ENCODE measurements at places on chromosomes 5 and 9.

DNA sequence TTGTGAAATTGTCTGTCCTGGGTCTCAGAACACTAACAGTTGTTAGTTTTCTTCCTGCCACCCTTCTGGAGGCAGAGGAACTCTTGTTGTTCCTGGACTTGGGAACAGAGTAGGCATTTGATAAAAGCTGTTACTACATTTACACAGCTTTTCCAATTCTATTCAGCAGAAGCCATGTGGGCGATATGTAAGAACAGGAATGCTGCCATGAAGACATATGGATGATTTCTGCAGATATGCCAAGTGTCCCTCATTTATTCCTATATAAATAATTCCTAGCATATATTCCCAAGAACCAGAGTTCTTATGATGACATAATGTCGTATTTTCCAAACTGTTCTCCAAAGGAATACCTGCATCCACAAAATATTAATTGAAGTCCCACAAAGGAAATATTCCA lies 135.9 kb upstream of the DAB2 start:
- no peak for DNase-seq

DNA sequence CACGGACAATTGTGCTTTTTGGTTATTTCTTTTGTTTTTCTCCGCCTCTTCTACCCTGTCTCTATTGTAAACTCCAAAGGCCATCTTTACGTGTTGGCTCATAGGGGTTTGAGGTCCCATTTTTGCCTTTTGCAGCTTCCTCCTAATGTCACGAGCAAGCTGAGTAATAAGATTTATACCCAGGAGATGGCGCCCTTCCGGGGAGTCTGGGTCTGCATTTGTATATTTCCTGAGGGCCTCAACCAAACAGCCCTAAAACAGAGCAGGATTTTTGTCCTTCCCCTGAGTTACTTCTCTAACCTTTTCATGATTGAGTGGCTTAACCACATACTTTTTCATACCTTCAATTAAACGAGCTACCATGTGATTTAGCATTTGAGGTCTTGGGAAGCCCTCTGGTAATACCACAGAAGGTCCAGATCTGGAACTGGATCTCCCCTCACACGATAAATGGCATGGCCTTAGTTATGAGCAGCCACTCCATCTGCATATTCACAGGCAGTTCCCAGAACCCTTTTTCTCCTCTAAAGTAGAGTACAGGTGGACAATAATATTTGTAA lies 11.2 kb upstream of the CFAP95 start:
- no peak for DNase-seq

DNA sequence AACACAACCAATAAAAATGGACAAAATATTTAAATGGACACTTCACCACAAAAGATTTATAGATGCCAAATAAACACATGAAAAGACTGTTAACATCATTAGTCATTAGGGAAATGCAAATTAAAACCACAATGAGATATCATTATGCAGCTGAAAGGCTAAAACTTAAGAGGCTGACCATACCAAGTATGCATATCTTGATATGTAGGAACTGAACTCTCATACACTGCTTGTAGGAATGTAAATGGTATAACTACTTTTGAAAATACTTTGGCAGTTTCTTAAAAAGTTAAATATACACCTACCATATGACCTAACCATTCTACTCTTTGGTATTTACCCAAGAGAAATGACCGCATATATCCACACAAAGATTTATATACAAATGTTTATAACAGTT lies 13.6 kb upstream of the ADAMTS12 start:
- DNase-seq: no peak

GRCh38 chr9:92385001-92385400 lies 19.4 kb downstream of the OGN start:
- no peak for DNase-seq

DNA sequence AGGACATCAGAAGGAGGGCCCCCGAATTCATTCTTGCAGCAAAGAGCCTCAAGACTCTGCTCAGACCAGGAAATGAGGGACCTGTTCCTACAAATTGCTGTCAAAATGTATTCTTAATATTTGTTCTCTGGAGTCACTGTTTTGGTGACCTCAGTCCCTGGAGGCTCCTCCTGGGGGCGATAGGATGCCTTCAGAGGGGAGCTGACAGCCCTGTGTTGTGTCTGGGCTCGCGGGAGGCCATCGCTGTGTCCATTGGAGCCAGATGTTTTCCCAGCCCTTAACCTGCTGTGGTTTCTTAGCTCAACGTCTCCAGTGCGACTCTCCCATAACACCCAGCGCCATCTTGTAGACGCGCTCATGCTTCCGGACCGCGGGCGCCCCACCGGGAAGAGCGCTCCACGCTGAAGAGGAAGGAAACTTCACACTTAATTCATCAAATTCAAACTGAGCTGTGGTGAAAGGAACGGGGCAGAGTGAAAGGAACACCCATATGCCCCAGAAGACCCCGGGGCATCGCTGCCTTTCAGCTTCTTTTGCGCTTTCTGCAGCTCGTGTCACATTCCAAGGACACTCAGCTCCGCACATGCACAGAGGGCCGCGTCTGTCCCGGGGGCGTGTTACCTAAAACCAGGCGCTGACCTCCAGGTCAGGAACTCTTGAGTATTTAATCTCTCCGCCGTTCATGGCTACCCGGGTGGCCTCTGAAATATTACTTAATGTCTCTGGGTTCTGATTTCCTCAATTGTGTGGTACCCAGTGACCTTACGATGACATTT lies 112.3 kb upstream of the GDNF start:
- DNase-seq: no peak

DNA sequence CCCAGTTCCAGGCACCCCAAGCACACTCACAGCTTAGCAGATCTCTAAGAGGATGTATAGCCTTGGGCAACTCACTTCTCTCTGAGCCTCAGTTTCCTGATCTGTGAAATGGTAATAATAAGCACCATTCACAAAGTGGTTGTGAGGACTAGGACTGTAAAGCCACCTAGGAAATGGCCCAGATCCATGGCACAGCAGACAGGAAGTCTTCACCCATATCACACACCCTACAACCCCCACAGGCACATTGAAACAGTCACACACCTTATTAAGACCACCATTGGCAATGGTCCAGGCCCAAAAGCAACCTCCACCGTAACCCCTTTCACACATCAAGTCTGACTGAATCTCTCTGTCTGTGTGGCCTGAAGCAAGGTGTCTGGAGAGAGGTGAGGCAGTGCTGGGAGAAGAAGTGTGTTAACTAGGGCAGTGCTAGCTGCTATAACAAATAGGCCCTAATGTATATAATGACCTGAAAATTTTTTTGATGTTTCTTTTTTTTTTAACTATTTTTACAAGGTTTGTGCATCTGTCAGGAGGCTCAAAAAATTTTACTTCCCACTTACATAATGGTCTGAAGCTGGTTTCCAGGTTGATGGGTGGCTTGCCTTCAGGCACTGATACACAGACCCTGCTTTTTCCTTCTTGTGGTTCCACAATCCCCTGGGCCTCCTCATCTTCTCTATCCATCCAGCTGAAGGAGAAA lies 2.4 kb upstream of the RGS14 start:
- DNase-seq: no peak

- no peak for DNase-seq
Observed at GRCh38 chr9:137006116-137007003, 10.0 kb upstream of the CLIC3 start.

DNA sequence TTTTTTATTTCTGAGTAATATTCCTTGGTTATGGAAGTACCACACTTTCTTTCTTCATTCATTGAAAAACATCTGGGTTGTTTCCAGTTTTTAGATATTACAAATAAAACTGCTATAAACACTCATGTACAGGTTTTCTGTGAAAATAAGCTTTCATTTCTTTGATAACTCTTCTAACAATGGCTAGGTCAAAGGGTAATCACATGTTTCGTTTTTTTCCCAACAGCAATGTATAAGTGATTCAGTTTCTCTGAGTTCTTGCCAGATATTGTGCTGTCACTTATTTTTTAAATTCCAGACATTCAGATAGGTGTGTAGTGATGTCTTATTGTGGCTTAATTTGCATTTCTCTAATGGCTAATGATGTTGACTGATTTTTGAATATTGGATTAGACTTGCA lies 16.7 kb upstream of the TNPO1 start:
- DNase-seq: no peak

GRCh38 chr5:72525816-72526215 lies 18.6 kb upstream of the ZNF366 start:
- no peak for DNase-seq

DNA sequence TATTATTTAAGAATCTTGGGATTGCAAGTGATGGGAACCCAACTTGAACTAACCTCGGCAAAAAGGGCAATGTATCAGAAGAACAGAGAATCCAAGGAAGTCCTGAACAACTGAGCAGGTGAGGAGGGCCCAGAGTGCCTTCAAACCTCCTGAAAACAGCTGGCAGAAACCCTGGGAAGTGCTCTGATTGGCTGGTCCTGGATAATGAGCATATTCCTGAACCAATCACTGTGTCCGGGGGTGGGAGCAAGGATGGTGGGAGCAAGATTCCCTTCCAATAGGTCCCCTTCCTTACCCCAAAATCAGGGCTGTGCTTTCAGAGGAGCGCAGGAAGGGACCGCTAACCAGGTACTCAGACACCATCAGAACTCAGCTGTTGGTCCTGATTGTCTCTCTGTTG lies 31.9 kb upstream of the TBC1D2 start:
- no peak for DNase-seq

Data from D721Med (cell line).